ENCODE measurements at places on chromosomes 4 and X. TPM values are rescaled to one million over a fixed set of nuclear protein-coding genes. Genes with fewer than 3 reads are reported as not detected.

Gene MTTP
- total RNA-seq, result under 0.01 TPM

Gene ABCB7
- total RNA-seq, result 25.7 TPM

Gene AFM
- total RNA-seq, result not detected

Gene USP17L15
- not detected for total RNA-seq

Gene NXF2
- total RNA-seq, result not detected

Gene CCDC120
- 0.50 TPM for total RNA-seq

Gene ANOS1
- total RNA-seq, result 0.45 TPM

Gene LRP2BP
- total RNA-seq, result 0.34 TPM

Gene FGF2
- total RNA-seq, result 8.9 TPM

Gene MTNR1A
- not detected for total RNA-seq

Gene CENPVL3
- not detected for total RNA-seq

Gene TGIF2LX
- total RNA-seq, result not detected

Gene H2AZ1
- total RNA-seq, result 934 TPM

Gene ATP1B4
- not detected for total RNA-seq

Gene GUCY1A1
- total RNA-seq, result 0.89 TPM

Gene LEF1
- total RNA-seq, result 3.7 TPM

Gene NHSL2
- total RNA-seq, result 0.84 TPM

Gene EXOC1L
- total RNA-seq, result not detected

Gene HSFX1
- not detected for total RNA-seq

Gene GC
- total RNA-seq, result not detected

Gene LETM1
- 48.3 TPM for total RNA-seq

Gene FAM47A
- total RNA-seq, result not detected

Gene TRMT44
- total RNA-seq, result 11.9 TPM

Gene TCEAL8
- total RNA-seq, result 90.1 TPM

Gene ANAPC4
- total RNA-seq, result 21.0 TPM
